ENCODE measurements at places on chromosomes 11 and 22.

GRCh38 chr11:42066113-42066512, 606.7 kb upstream of the LRRC4C start:
- no peak for DNase-seq

DNA sequence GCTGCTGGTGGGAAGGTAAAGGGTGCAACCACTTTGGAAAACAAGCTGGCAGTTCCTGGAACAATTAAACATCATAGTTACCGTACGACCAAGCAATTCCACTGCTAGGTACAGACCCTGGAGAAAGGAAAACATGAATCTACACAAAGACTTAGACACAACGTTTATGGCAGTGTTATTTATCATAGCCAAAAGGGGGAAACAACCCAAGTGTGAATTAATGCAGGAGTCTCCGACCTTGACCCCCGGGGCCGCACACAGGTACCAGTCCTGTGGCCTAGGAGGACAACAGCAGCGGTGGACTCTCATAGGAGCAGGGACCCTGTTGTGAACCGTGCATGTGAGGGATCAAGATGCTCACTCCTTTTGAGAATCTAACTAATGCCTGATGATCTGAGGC, 22.5 kb downstream of the PRDM10 start:
- no peak for DNase-seq

GRCh38 chr22:48692734-48693376, 1134.8 kb downstream of the BRD1 start:
- DNase-seq = no peak

GRCh38 chr11:68683536-68684384, 584 bp upstream of the GAL start:
- DNase-seq = no peak

- no peak for DNase-seq
Measured at GRCh38 chr22:50061141-50061823, 3.2 kb upstream of the TTLL8 start.

DNA sequence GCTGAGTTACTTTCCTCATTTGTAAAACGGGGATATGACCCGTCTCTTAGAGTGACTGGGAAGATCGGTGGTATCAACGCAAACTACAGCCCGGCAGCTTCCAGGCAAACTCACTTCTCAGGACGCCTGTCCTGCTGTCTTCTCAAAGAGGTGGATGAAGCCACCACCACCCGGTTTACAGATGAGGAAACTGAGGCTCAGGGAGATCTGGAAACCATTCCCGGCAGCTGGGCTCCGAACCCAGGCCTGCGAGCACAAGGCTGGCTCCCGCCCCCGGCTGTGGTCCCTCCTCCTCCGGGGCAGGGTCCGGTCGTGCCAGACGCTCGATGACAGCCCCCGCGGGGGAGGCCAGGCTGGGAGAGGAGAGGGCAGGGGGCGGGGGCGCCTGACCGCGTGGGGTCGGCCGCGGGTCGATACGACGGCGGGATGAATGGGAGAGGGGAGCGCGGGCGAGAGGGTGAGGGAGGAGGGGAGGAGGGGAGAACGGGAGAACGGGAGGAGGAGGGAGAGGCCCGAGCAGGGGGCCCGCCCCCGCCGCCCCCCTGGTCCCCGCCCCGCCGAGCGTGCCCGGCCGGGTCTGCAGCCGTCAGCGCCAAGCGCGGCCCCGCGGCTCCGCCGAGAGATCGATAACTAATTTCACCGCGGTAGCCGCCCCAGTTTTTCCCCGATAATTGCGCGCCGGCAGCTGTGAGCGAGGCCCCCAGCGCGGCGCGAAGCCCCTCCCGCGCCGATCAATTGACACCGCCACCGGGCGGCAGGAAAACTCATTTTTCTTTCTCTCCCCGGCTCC, 14.0 kb downstream of the IGLL1 start:
- no peak for DNase-seq

DNA sequence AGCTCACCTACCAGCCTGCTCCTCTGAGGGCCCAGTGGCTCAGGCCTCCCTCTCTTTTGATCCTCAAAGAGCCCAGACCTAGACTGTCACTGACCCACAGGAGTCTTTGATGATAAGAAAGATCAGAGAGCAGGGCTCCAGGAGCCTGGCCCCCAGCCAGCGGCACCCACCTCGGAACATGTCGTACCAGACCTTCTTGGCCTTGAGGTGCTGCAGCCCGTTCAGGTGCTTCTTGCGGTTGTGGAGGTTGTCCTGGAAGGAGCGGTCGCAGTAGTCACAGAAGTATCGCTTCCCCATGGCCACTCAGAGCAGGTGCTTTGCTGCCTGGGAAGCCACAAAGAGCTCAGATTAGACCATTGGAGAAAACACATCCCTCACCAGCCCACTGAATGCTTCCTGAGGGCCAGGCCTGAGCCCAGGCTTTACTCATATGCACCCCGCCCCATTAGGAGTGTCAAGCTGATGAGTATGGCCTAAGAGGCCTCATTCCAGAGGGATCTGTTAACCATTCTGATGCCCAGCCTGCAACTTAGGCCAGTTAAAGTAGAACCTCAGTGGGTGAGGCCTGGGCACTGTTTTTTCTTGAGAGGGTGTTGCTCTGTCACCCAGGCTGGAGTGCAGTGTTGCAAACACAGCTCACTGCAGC, 18.4 kb downstream of the ZMAT5 start:
- no peak for DNase-seq

Measured in fibroblast of skin of left quadriceps (primary cell).